Stimulated activated memory B cell treated with anti-CD40 and anti-IgM and Interleukin-4, amounts not matched to agents 10 μg/mL and 1 μg/mL and 100 μg/mL, for 72 hours (primary cell): ENCODE measurements at places on chromosomes 5 and 9.

- ATAC-seq = no peak
Measured at GRCh38 chr5:41527201-41527779, 16.9 kb upstream of the PLCXD3 start.

- no peak for ATAC-seq
Measured at GRCh38 chr5:137923856-137924255, 34.6 kb downstream of the PKD2L2 start.

DNA sequence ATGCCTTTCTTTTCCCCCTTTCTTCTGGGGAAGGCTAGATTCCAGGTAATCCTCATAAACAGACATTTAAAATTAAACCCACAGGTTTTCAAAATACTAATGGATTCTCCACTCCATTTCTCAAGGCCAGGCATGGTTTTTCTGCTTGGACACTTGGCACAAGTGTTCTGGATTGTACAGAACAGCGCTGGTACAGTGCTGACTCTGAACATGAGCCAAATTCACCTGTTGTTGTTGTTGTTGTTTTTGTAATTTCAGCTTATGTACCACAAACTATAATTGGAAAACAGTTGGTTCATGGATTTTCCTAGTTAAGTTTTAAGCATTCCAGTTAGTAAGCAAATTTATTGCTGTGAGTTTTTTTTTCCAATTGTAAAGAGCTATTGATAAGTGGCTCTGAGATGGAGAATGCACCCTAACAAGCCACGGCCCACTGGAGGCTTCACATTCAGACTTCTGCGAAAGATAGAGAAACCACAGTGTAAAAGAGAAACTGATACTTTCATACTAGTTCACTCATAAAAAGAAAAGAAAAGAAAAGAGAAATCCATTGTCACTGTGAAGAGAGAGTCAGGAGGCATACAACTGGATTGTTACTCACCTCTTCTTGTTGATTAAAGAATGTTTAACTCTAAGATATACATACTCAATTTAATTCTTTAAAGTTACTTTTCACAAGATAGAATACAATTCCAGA is 16.2 kb upstream of the ITGA1 start:
- peak; percentile 71 for ATAC-seq

GRCh38 chr9:136685790-136686533 is 1.3 kb downstream of the AGPAT2 start:
- ATAC-seq = no peak

DNA sequence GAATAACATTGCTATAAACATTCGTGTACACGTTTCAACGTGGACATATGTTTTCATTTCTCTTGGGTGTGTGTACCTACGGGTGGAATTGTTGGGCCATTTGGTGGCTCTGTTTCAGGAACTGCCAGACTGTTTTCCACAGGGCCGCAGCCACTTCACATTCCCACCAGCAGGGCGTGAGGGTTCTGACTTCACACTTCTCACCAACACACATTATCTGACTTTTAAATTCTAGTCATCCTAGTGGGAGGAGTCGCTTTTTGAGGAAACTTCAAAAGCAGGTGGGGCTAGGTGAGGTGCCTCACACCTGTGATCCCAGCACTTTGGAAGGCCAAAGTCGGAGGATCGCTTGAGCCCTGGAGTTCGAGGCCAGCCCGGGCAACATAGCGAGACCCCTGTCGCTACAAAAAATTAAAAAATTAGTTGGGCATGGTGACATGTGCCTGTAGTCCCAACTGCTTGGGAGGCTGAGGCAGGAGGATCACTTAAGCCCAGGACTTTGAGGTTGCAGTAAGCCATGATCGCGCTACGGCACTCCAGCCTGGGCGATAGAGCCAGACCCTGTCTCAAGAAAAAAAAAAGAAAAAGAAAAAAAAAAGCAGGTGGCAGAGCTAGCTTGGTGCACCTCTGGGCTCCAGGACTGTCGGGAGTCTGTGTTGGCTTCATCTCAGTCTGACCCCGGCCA is 28.5 kb downstream of the TSPAN17 start:
- no peak for ATAC-seq

DNA sequence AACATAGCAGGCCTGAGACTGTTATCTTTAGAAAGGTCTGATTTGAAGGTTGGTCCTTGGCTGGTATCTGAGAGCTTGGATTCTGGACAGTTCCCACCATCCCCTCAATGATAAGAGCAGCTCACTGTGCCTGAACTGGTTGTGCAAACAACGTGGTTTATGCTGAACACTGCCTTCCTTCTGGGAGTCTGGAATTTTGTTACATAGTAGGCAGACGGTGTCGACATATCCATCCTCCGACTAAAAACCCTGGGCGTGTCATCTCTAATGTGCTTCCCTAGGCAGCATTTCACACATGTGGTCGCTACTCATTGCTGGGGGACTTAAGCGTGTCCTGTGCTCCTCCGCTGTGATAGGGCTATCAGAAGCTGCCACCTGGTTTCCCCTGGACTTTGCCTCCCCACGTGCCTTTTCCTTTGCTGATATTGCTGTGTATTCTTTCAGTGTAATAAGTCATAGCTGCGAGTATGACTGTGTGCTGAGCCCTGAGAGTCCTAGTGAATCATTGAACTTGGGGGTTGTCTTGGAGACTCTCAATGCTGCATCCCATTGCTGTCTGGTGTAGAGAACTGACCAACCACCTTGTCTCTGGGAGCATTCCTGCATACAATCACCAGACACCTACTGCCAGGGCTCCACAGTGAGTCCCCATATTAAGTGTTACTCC is 119.1 kb upstream of the TBC1D2 start:
- ATAC-seq = no peak

DNA sequence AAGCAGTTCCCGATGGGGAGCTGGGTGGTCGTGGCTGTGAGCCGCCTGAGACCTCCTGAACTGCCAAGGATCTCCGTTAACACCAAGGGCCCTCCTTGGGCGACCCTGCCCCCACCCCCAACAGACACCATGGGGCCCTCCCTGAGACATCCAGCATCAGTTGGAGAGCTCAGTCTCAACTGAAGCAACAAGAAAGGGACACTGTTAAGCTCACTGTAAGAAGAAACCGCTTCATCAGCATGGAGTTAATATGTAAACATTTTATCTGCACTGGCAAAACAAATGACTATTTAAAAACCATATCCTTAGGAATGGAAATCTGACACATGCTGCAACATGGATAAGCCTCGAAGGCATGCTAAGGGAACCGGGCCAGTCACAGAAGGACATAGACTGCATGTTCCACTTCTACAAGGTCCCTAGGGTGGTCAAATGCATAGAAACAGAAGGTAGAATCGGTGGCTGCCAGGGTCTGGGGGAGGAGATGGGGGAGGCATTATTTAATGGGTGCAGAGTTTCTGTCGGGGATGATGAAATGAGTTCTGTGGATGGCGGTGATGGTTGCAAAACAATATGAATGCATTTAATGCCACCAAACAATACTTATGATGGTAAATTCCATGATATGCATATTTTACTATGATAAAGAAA is 47.4 kb downstream of the ROR2 start:
- no peak for ATAC-seq

DNA sequence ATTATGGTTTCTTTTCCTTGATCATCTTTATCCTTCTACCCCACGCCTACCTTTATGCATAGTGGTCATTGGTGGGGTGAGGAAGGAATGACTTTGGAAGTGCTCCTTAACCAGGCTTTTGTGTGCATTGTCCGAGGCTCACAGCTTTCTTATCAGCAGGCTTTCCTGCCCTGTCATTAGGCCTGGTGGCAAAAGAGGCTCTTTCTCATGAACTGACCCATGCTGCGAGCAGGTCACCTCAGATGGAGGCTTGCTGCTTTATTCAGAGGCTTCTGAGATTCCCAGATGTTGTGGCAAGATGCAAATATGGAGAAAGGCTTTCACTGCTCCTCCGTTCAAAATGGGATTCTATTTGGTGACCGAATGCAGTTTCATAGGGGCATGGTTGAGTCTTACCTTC is 57.4 kb upstream of the DMRTA1 start:
- ATAC-seq = no peak

GRCh38 chr5:163565931-163566608 is 60.7 kb downstream of the MAT2B start:
- ATAC-seq = peak; percentile 68

DNA sequence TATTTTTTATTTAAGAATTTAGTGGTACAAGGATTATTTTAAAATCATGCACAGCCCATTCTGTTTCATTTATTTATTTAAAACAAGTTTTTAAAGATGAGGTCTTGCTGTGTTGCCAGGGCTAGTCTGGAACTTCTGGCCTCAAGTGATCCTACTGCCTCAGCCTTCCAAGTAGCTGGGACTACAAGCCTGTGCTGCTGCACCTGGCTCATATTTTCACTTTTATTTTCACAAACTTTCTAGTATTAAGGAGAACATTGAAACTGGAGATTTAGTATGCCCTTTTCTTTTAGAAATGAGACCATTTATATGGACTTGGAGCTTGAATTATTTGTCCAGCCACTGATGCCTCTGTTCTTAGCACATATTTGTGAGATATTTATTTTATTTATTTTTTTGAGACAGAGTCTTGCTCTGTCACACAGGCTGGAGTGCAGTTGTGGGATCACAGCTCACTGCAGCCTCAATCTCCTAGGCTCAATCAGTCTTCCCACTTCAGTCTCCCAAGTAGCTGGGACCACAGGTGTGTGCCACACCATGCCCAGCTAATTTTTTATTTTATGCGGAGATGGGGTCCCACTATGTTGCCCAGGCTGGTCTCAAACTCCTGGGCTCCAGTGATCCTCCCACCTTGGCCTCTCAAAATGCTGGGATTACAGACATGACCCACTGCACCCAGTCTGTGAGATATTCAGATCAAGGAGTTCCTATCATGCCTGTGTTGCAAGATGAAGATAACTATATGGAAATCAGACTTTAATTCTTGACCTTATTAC is 7.4 kb downstream of the DMXL1 start:
- no peak for ATAC-seq

- no peak for ATAC-seq
Measured at GRCh38 chr9:2859776-2860379, 16.0 kb upstream of the PUM3 start.

GRCh38 chr9:93713716-93714115 is 137.3 kb downstream of the PHF2 start:
- ATAC-seq = no peak

DNA sequence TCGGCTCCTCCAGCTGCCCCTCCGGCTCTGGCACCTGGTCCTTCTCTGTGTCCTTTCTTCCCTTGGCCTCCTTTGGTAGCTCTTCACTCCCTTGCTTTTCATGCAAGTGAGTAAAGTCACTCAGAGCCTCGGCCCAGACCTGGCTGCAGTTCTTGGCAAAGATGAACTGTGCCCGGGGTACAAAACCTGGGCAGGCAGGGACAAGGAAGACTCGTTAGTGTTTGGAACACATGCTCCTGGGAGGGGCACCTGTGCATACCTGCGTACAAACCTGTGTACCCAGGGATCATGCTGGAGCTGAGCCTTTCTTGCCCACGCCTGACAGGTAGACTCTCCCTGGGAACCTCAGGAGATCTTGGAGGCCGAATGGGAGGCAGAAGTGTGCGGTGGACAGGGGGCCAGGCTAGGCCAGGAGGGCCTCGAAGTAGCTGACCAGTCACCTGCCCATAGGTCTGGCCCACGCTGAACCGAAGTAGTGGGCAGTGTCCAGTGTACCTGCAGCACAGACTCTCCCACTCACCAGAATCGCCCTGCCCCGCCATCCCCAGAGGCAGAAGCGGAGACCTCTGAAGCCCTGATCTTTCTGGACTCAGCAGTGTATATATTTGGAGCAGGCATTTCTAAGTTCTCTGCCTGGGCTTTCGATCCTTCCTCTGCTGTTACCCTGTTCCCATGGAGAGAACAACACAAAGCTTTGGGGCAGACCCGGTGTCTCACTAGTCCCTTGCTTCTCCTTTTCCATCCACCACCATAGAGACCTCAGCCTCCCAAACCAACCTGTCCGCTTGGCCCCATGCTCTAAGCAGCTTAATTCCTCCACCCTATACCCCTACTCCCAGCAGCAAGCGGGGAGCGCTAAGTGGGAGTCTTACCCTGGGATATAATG is 41.9 kb upstream of the TESK1 start:
- ATAC-seq = no peak

DNA sequence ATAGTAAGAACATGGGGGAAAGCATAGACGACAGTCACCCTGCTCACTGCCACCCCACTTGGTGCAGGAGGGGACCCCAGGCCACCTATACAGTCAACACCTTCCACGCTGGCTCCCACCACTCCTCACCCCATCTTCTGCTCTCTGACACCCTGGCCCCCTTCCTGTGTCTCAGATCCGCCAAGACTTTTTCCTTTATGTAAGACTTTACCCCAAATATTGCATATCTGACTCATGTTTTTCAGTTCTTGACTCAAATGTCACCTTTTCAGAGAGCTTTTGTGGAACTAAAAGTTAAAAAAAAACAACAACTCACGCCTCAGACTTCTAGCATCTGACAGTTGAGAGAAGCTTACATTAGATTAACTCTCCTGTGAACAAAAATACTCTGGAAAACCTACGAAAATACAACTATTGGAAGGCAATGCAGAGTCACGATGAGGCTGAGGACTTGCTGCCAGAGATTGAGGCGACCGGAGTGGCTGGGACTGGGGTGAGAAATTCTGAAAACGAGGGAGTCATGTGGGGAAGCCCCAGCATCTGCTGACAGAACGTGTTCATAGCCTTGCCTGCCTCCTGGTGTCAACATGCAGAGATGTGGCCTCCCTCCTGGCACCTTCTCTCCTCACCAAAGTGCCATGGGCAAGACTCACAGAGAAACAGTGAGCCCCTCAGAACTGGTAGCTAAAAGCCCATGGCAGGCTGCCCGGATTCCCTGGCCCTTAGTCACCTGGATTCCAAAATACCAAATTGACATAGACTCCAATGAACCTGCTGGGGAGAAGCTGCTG is 22.4 kb upstream of the FCN2 start:
- ATAC-seq = peak; percentile 85

GRCh38 chr9:121684381-121685145 is 33.1 kb downstream of the DAB2IP start:
- ATAC-seq = no peak

GRCh38 chr9:35605351-35606137 is 482 bp downstream of the TESK1 start:
- ATAC-seq = peak; percentile 28

GRCh38 chr5:84524491-84524890 is 139.8 kb upstream of the EDIL3 start:
- ATAC-seq = no peak

- peak; percentile 55 for ATAC-seq
Measured at GRCh38 chr9:92634712-92635605, 35.0 kb downstream of the IPPK start.

GRCh38 chr5:142283304-142283703 is 41.5 kb downstream of the SPRY4 start:
- ATAC-seq = no peak

DNA sequence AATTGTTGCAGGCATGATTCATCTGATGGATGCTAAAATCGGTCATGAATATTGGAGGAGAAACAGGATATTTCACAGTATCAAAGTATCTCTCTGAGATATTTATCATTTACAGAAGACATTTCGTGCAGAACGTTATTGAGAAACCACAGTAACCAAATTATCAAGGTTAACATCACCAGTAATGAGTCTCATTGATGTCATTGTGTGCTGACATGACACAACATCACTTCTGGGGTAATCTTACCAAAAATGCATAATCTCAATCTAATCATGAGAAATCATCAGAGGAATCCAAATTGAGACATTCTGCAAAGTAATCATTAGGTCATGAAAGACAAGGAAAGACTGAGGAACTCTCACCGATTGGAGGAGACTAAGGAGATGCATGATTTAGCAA is 42.7 kb downstream of the C5orf22 start:
- ATAC-seq = no peak

- no peak for ATAC-seq
Measured at GRCh38 chr5:44329716-44330115, 59.5 kb downstream of the FGF10 start.

- ATAC-seq = no peak
Measured at GRCh38 chr5:108303611-108304010, 78.3 kb downstream of the FBXL17 start.

GRCh38 chr5:53871050-53871449 is 310.6 kb downstream of the NDUFS4 start:
- no peak for ATAC-seq
